Skin of body (tissue), 3 donors: ENCODE measurements at places on chromosomes 4 and X.
A peak's percentile ranks its signal among the peaks of the same experiment; 100 is the strongest.

DNA sequence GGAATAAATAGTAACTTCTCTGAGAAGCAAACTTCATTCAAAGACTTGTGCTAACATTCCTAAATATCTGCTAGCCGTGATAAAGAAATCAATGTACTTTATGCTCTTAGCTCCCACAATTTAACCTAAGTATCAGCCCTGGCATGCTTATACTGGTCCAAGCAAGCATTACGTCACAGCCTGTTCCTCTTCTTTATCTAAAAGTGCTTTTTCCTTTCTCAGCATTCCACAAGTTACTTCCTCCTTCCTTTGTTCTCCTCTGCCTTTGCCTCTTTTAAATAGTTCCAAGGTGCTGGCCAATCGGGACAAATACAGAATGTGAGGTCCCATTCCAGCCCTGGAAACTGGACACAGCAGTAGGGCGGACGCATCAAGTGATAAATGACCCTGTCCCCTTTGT lies 249.6 kb downstream of the DHRSX start:
- no peak for DNase-seq

GRCh38 chr4:152458801-152459302 lies 77.0 kb downstream of the FBXW7 start:
- no peak for DNase-seq

DNA sequence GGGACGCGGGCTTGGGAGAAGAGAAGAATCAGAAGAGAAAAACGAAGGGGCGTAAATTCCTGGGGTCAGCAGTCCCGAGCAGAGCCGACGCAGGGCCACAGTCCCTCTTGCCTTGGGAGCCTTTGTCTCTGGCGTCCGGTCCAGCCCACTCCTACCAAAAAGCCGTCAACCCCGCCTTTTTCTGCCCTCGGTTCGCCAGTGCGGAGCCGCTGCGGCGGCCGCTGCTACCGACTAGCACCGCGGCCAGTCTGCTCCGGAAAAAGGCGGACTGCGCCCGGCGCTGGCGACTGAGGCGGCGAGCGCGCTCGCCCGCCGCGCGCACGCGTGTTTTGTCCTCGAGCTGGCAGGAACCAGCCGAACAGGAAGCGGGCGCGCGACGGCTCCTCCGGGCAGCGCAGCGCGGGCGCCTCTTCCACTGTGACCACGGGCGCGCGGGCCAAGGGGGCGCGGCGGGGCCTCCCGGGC lies 502 bp downstream of the HNRNPDL start:
- no peak for DNase-seq

DNA sequence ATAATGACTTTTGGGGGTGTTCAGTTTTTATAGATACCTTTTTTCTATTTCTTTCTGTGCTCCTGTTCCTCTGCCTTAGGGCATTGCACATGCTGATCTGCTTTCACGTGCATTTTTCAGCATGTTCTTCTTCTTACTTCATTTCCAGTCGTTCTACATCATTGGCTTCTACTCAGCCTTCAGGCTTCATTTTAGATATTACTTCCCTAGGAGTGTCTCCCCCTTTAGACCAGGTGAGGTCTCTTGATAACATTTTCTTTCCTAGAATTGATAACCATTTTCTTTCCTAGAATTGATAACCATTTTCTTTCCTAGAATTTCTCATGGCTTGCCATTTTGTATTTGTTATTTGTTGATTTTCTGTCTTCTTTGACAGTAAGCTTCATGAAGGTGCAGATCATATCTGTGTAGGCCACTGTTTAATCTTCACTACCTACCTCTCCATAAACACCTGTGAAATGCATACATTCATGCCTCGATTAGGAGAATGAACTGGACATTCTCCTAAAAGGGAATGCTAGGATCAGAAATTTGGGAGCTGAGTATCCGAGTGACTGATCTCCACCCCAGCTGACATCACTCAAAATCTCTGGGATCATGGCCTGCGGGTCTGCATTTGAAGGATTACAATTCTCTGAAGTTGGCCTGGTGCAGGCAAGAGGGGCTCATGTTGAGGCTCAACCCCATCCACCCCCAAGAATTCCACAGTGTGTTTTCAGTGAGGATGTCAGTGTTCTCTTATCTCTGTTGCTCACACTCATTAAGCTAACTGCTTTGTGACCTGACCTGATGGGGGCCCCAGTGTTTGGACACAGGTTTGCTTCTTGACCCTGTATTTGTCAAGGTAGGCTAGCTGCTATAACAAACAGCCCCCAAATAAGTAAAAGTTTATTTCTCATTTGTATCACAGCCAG lies 45.7 kb downstream of the GYG2 start:
- DNase-seq: no peak

- no peak for DNase-seq
These were observed 28.5 kb upstream of the FGF5 start for GRCh38 chr4:80237992-80238391.

- DNase-seq: no peak
These were observed 54.7 kb upstream of the MYOZ2 start for GRCh38 chr4:119080721-119081541.

- no peak for DNase-seq
These were observed 28.3 kb upstream of the NWD2 start for GRCh38 chr4:37216209-37216608.

DNA sequence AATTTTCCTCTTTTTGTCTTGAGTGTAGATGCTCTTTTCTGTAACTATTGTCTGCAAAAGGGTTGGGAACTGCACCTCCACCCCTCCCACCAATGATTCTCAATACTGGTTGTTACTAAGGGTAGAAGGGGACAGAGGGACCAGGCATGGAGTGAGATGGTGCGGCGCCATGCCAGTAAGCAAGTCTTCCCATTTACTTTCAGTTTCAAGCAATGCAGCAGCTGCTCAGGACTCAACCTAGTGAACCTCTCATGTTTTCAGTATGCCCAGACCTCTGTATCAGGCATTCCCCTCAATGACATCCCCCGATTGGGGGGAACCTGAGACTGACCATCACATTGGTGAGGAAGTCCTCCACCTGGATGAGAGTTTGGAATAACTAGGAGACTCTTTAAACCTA lies 41.5 kb downstream of the ZNF81 start:
- DNase-seq: no peak

GRCh38 chrX:14700982-14701381 lies 171.6 kb downstream of the GLRA2 start:
- DNase-seq: no peak

- peak; percentile 55 for DNase-seq
These were observed 1.7 kb upstream of the FGFRL1 start for GRCh38 chr4:1009542-1010394.

DNA sequence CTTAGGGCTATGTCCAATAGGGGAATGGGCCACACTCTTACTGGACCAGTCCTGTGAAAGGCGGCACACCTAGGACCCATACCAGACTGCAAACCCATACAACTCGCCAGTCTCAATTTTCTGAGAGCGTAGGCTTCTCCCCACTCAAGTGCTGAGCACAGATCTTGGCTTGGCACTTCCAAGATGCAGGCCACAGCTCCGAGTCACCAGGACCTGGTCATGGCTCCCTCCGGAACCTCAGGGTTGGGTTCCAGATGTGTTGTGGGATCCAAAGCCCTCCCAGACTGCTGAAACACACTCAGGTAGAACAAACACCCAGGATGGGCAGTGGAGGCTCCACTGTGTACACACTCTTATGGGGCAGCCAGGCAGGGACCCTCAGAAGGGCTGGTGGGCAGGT lies 103.3 kb downstream of the TMEM144 start:
- DNase-seq: no peak

DNA sequence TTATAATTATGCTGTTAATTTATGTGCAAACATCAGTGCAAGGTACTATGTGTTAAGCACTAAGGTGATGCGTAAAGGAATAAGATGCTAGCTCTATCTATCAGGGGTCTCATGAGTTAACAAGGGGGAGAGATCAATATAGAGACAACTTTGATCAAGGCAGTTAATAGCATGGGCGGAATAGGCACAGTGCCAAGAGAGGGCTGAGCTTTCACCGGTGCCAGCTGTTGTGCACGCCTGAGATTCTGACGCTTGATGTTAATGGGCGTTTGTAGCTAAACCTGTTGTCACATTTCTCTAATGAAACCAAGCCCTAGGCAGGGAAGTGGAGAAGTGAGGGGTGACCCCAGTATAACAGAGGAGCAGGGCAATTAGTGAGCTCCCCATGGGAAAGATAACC lies 86.0 kb upstream of the NMU start:
- no peak for DNase-seq
